Uterus (tissue), 4 donors: ENCODE measurements at places on chromosomes 2 and 18. TPM values are rescaled to one million over a fixed set of nuclear protein-coding genes. Genes with fewer than 3 reads are reported as not detected.

The CCL20 gene
- not detected for total RNA-seq

The KATNAL2 gene
- 3.6 TPM for total RNA-seq

The RIT2 gene
- total RNA-seq, result not detected

The CCDC148 gene
- total RNA-seq, result 0.77 TPM

The RAB6C gene
- total RNA-seq, result 0.41 TPM

The CDH19 gene
- 10.4 TPM for total RNA-seq

The SERPINB12 gene
- total RNA-seq, result not detected

The AGFG1 gene
- total RNA-seq, result 21.0 TPM

The CFC1 gene
- 0.62 TPM for total RNA-seq

The BOK gene
- total RNA-seq, result 29.5 TPM

The REG1A gene
- not detected for total RNA-seq

The ZC3H8 gene
- total RNA-seq, result 5.9 TPM

- DNase-seq, result no peak
Measured at GRCh38 chr18:43078478-43079092, 36.9 kb downstream of the RIT2 start.

DNA sequence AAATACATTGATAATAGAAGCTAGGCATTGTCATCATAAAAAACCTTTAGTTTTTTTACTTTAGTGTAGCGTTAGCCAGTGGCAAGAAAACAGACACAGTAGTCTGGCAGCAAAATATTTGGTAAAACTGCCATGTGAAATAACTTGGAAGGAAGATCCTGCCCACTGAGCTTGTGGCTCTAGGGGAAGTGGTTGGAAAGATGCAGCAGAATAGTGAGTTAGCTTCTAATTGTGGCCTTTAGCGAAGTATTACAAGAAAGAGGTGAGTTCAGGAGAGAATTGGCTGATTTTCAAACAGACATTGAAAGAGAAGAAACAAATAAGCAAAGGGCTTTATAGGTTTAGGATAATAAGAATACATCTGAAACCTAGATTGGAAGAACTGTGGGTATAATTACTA, 1887.8 kb upstream of the CELF4 start:
- no peak for DNase-seq

GRCh38 chr2:74391209-74391579, 11.1 kb upstream of the DCTN1 start:
- DNase-seq, result no peak

DNA sequence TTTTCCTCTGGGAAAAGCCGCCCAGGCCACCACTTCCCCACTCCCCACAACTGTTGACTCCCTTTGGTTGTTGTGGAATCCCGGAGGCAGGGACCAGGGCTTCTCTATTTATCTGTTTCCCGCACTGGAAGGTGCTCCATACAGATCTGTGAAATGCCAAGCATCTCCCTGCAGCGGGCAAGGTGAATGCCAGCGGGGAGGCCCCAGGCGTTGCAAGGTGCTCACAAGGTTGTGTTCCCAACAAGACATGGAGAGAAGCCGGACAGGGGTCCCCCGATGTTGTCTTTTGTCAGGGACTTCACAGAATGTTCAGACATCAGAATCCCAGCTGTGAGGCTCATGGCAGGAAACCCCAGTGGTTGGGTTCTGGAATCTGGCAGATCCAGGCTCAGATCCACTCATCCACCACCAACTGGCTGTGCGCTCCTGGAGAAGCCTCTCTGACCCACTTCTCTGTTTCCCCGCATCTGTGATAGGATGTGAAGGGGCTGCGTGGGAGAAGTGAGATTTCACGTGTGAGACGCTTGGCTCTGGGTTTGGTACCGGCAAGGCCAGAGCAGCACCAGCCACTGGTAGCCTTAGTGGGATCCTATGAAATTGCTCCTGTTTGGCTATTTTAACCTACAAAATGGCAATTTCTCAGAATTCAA, 8.6 kb upstream of the NEU2 start:
- DNase-seq, result no peak

GRCh38 chr2:239805043-239805329, 220.2 kb downstream of the NDUFA10 start:
- DNase-seq, result no peak

GRCh38 chr2:225074366-225074765, 32.1 kb upstream of the DOCK10 start:
- DNase-seq, result no peak

DNA sequence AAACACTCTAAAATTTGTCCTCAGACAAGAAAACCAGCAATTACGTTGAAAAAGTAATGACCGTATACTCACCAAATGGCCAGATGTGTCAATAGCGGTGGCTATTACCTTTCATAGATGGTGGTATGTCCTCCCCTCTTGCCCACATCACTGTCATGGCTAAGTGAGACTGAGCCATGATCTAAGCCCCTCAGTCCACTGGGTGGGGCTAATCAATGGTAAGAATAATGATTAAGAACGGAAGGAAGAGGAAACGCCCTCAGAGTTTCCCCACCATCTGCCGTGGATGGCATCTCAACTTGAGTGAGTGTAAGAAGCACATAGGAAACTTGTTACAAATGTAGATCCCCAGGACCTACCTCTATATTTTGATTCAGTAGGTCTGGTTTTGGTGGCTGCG, 65.8 kb upstream of the EFEMP1 start:
- no peak for DNase-seq

GRCh38 chr2:19021721-19022120, 336.7 kb downstream of the OSR1 start:
- no peak for DNase-seq

- no peak for DNase-seq
Measured at GRCh38 chr2:8217468-8218030, 464.3 kb upstream of the ID2 start.

DNA sequence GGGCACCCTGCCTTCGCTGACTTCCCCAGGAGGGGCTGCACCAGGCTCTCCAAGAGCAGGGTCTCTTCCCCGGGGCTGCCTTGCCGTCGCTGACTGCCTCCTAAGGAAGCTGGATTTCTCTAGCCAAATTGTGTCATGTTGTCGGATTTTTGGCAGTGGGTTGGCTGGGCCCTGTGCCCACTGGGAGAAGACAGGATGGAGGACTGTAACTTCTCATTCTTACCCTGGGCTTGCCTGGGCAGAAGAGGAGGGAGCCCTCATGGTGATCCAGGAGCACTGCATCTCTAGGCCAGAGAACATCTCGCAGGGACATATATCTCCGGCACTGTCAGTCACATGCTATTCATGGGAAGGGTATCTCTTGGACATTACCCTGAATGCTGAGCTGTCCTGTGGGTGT, 6.3 kb downstream of the MYO7B start:
- peak; percentile 39 for DNase-seq

DNA sequence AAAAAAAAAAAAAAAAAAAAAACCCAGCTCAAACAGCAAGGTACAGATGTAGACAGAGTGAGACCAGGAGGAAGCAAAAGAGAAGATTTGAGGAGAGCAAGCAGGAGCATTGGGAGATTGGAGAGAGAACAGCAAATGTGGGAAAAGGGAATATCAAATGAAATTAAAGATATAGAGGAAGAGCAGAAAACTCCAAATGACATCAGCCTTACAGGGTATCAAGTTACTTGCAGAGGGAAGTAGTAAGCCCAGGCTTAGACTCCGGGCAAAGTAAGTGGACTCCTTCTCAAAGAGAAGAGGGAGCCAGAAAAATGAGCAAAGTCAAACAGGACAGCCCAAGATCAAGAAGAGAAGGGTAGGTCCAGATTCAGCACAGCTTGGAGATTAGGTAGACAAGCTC, 93.3 kb upstream of the PPP1CB start:
- no peak for DNase-seq

DNA sequence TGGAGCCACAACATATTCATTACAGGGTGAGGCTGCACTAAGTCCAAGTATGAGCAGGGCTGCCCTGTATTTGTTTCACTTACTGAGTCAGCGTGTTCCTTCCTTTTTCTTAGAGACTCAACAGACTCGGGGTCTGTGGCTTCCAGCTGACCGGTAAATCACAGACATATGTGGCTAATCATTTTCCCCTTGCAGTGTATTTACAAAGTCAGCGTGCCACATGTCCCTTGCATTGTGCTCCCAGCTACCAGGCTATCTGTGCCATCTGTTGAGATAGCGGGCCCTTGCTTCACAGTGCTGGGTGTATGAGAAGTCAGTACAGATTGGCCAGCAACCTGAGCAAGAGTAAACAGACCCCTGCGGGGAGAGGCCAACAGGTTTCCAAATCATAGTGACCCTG, 254.3 kb downstream of the LRRTM1 start:
- no peak for DNase-seq

DNA sequence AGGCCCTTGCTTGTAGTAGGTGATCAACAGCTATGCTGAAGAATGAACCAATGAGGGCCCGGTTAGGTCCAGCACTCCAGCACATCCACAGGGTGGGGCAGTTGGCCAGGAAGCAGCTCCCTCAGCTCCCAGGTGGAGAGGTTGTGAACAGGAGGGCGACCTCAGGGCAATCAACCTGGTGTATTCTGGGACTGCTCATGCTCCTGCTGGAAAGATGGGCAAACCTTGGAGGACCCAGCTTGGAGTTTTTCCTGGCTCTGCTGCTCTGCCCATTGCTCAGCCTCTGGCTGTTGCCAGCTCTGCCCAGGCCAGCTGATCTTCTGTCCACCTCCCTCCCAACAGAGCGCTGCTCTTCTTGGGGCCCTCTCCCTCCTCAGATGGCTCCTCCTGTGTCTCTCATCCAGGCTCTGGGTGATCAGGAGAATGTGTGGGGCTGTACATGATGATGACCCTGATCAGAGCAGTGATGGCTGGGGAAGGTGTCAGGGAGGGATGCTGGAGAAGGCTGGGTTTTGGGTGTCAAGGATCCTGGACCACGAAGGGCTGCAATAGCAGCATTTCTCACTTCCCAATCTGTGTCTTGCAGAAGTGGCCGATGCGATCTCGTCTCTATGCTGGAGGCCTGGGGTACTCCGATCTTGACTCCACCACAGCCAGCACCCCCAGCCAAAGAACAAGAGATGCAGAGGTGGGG, 3.4 kb downstream of the TCF23 start:
- no peak for DNase-seq

GRCh38 chr2:11103984-11104793, 51.1 kb upstream of the SLC66A3 start:
- DNase-seq, result no peak

DNA sequence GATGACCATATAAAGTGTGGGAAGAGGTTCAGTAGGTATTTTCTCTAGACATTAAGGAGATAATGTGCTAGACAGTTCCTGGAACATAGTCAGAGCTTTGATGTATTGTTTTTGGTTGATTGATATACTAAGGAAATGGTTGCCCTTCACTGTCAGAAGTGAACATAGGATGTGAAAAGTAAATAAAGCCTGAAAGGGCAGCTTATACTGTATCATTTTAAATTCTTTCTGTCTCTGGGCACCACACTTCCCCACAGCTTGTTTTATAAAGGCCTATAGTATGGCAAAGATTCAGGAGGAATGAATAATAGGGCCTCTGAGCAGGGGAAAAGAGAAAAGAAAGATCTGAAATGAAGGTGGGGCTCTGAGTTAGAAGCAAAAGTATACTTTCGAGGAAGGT, 72.7 kb upstream of the ITPRID2 start:
- DNase-seq, result no peak

- no peak for DNase-seq
Measured at GRCh38 chr2:20781656-20782265, 41.1 kb downstream of the LDAH start.

- peak; percentile 92 for DNase-seq
Measured at GRCh38 chr2:20573620-20574422, 77.1 kb downstream of the HS1BP3 start.

DNA sequence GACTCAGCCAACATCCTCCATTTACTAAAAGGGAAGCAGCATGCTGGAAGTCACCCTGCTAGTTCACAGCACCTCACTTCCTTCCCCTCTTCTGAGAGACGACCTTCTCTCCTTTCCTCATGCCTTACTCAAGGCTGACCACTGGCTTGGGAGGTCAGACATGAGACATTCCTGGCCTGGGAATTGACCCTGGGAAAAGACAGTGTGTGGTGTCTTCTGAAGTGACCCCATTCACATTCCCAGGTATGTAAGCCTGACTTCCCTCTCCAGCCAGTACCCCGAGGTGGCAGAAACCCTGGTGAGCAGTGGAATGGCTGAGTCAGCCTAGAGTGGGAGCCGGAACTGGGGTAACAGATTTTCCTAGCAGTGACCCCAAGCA, 92.4 kb downstream of the PLB1 start:
- peak; percentile 4 for DNase-seq

DNA sequence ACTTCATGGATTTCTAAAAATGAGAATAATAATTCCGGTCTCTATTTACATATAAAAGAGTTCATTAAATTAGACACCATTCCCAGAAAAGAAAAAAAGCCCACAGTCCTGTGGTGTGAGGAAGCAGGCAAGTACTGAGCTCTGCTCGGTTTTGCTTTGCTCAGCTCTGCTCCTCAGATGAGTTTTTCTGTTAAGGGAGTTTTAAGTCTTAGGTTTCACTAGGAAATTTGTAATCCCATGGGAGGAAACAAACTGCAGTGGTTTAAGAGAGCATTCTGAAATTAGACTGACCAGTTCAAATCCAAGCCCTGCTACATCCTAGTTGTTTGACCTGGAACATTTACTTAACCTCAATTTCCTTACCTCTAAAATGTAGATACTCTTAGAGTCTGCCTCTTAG, 338.6 kb upstream of the MMADHC start:
- DNase-seq, result no peak

GRCh38 chr2:74226648-74227213, 28.3 kb downstream of the MTHFD2 start:
- no peak for DNase-seq
